ENCODE measurements at places on chromosomes 16 and 17. TPM values are rescaled to one million over a fixed set of nuclear protein-coding genes. Genes with fewer than 3 reads are reported as not detected.
A peak's percentile ranks its signal among the peaks of the same experiment; 100 is the strongest.

DNA sequence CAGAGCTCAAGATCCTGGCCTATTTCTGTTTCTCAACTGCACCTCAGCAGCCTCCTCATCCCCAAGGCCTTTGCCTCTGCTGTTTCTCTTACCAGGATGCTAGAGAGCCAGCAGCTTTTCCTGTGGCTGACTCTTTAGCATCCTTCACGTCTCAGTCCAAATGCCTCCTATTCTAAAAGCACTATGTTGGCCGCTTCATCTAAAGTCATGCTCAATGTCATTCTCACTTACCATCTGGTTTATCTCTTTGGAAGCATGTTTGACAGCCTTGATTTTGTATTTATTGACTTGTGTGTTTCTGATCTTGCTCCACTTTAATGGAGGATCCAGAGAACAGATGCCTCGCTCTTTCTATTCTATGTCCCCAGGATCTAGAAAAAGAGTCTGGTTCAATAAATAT lies 351.8 kb upstream of the CDH11 start:
- no peaks in the 10 kb centered on the region for H3K4me1 ChIP-seq
- peaks cover 8% of the 10 kb centered on the region for H3K27me3 ChIP-seq
- H3K36me3 ChIP-seq: no peaks in the 10 kb centered on the region
- DNase-seq: no peak
- no peak overlapping the region for H3K4me3 ChIP-seq
- H3K27ac ChIP-seq: no peak overlapping the region

DNA sequence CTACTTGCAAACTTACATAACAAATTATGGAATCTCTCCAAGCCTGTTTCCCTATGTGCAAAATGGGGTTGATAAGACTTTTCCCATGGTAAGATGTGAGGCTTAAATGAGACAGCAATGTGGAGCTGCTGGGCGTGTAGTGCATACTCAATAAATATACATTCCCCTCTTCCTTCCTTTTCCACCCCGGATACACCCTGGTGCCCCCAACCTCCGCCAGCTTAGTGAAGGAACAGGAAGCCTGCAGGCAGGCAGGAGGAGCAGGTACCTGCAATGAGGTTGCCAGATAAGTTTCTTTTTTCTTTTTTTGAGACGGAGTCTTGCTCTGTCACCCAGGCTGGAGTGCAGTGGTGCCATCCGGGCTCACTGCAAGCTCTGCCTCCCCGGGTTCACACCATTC lies 14.9 kb downstream of the C17orf50 start:
- peaks cover 22% of the 10 kb centered on the region for H3K4me1 ChIP-seq
- no peak overlapping the region for H3K4me3 ChIP-seq
- DNase-seq: no peak
- H3K27ac ChIP-seq: no peak overlapping the region
- no peaks in the 10 kb centered on the region for H3K36me3 ChIP-seq

DNA sequence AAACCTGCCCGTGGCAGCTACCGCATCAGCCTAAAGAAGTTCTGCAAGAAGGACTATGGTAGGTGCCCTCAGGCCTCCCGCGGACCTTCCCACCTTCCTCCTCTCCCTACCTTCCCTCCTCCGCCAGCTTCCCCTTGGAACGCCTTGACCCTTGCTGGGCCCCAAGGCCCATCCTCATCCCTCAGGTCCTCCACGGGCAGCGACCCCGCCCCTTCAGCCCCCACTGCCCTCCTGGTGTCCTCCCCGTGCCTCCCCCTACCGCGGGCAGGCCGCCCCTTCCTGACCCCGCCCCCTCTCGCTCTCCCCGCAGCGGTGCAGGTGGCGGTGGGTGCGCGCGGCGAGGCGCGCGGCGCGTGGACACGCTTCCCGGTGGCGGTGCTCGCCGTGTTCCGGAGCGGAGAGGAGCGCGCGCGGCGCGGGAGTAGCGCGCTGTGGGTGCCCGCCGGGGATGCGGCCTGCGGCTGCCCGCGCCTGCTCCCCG lies 1.4 kb upstream of the TBC1D24 start:
- H3K36me3 ChIP-seq: no peaks in the 10 kb centered on the region
- no peak for DNase-seq
- H3K4me1 ChIP-seq: peaks cover 69% of the 10 kb centered on the region
- H3K27ac ChIP-seq: no peak overlapping the region
- H3K4me3 ChIP-seq: peak overlapping the region; percentile 79

DNA sequence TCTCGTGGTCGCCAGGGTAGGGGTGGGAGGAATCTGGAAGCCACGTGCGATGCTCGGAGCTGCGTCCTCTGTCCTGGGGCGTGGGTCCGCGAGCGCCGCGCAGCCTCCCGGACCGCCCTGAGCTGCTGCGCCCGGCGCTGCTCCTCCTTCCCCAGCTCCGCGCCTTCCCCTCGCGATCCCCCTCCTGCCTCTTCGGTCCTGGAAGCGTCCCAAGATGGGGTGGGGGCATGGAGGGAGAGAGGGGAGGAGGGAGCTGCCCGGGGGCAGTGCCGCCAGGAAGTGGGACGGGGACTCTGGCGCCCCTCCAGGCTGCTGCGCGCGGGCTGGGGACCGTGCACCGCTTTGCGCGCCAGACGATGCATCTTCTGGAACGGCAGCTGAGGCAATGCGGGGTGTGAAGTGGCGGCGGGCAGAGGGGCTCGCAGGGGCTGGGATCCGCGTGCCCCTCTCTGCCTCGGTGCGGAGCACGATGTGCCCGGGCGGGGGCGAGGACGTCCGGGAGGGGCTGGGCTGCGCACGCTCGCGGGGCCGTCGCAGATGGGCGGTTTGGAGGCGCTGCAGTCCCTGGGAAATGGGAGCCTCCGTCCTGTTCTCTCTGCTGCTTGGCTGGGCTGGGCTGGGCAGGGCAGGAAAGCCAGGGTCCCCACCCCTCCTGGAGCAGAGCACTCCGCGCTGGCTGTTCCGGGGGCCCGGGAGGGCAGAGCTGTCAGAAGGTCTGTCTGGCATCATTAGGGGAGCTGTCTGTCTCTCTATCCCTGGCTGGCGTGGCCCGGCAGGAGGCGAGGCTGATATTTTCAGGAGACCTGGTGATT lies 388.0 kb downstream of the SEC14L1 start:
- peak; percentile 25 for DNase-seq
- peak overlapping the region; percentile 62 for H3K4me3 ChIP-seq
- H3K36me3 ChIP-seq: no peaks in the 10 kb centered on the region
- peaks cover 14% of the 10 kb centered on the region for H3K4me1 ChIP-seq
- peaks cover 38% of the 10 kb centered on the region for H3K27me3 ChIP-seq
- H3K27ac ChIP-seq: no peak overlapping the region

- no peak overlapping the region for H3K4me3 ChIP-seq
- DNase-seq: no peak
- no peak overlapping the region for H3K27ac ChIP-seq
Observed at GRCh38 chr17:71762526-71762925, 358.3 kb upstream of the SOX9 start.

- H3K27ac ChIP-seq: no peak overlapping the region
- DNase-seq: no peak
Observed at GRCh38 chr17:70123193-70123592, 46.1 kb upstream of the KCNJ2 start.

DNA sequence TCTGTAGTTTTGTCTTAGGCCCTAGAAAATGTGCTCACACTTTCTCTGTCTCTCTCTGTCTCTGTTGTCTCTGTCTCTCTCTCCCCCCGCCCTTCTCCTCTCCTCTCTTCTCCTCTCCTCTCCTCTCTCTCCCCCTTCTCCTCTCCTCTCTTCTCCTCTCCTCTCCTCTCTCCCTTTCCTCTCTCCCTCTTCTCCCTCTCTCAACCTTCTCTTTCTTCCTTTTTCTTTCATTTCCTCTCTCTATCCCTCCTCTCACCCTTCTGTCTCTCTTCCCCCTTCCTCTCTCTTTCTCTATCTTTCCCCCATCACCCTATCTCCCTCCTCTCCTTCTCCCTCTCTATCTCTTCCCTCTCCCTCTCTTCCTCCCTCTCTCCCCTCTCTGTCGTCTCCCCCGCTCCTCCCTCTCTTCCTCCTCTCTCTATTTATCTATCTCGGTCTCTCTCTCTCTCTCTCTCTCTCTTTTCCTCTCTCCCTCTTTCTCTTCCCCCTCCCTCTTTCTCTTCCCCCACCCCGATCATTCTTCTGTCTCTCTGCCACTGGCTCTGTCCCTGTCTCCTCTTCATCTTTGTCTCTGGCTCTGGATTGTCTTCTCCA lies 107.2 kb upstream of the C16orf82 start:
- H3K27ac ChIP-seq: no peak overlapping the region
- no peak overlapping the region for H3K4me3 ChIP-seq
- no peaks in the 10 kb centered on the region for H3K36me3 ChIP-seq

DNA sequence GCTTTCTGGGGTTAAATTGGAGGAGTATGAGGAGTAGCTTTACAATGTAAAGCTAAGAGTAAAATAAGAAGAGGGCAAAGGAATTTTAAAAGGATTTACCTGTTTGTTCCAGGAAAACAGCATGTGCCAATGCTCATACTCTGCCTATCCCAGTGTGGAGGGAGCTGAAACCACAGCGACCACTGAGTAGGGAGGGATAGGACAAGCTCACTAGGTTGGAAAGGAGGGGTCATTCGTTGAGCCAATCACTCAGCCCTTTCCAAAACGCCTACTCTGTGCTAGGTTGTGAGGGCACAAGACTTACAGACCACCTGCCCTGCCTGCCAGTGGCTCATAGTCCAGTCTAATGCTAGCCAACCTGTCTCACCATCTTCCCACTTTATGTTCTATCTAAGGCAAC lies 1.1 kb upstream of the DNAJC7 start:
- peak overlapping the region; percentile 84 for H3K4me3 ChIP-seq
- peaks cover 78% of the 10 kb centered on the region for H3K4me1 ChIP-seq
- no peak for DNase-seq
- H3K27ac ChIP-seq: peak overlapping the region; percentile 90
- H3K27me3 ChIP-seq: no peaks in the 10 kb centered on the region

DNA sequence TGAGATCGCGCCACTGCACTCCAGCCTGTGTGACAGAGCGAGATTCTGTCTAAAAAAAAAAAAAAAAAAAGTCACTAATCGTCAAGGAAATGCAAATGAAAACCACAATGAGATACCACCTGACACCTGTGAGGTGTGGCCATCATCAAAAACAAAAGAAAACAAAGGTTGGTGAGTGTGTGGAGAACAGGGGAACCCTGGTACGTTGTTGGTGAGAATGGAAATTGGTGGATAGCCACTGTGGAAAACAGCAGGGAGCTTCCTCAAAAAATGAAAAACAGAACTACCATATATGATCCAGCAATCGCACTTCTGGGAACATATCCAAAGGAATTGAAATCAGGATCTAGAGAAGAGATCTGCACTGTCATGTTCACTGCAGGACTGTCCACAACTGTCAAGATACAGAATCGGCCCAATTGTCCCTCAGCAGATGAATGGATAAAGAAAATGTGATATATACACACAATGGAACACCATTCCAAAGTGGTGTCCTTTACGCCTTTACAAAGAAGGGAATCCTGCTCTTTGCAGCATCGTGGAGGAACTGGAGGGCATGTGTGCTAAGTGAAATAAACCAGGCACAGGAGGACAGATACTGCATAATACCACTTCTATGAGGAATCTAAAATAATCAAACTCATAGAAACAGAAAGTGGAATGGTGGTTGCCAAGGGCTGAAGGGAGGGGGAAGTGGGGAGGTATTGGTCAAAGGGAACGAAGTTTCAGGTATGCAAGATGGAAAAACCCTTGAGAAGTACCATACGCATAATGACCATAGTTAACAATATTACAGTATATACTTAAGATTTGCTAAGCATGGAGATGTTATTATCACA lies 63.5 kb upstream of the PLCG2 start:
- H3K27me3 ChIP-seq: no peaks in the 10 kb centered on the region
- H3K4me3 ChIP-seq: no peak overlapping the region

GRCh38 chr17:3544365-3544764 lies 13.2 kb downstream of the TRPV3 start:
- no peak overlapping the region for H3K4me3 ChIP-seq
- H3K4me1 ChIP-seq: no peaks in the 10 kb centered on the region
- peaks cover 9% of the 10 kb centered on the region for H3K27me3 ChIP-seq
- H3K36me3 ChIP-seq: no peaks in the 10 kb centered on the region
- DNase-seq: no peak
- no peak overlapping the region for H3K27ac ChIP-seq

DNA sequence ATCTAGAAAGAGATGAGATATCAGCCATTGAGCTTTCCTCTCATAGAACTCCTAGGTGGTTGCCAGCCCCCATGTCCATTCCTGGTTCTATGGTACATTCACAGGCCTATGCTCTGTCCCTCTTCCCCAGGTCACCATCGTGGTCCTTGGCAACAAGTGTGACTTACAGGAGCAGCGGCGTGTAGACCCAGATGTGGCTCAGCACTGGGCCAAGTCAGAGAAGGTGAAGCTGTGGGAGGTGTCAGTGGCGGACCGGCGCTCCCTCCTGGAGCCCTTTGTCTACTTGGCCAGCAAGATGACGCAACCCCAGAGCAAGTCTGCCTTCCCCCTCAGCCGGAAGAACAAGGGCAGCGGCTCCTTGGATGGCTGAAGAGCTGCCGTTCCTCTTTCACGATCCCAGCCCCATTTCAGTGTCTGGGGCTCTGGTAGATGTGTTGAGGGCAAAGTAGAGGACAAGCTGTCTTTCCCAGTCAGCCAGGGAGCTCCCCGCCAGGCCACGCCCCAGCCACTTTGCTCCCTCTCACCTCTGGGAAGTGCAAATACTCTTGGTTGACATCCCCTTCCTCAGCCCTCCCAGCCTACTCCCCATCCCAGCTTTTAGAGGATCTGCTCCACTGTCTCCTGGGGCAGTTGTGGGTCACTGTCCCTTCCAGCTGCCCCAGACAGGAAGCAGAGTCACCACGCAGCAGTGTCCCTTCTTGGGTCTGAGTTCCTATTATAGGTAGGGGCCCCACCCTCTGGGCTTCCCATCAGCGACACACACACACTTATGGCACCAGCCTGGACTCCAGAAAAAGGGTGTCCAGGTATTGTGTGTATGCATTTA lies 3.8 kb downstream of the NKIRAS2 start:
- H3K4me1 ChIP-seq: peaks cover 43% of the 10 kb centered on the region
- H3K27ac ChIP-seq: peak overlapping the region; percentile 83
- peaks cover 31% of the 10 kb centered on the region for H3K36me3 ChIP-seq
- DNase-seq: peak; percentile 35
- H3K4me3 ChIP-seq: no peak overlapping the region

- no peak for DNase-seq
- H3K27ac ChIP-seq: no peak overlapping the region
- H3K36me3 ChIP-seq: no peaks in the 10 kb centered on the region
- peaks cover 11% of the 10 kb centered on the region for H3K4me1 ChIP-seq
- H3K27me3 ChIP-seq: no peaks in the 10 kb centered on the region
Observed at GRCh38 chr17:69331756-69332155, 4.8 kb upstream of the ABCA5 start.

The PRPSAP1 gene
- total RNA-seq: 30.7 TPM

The GEMIN4 gene
- total RNA-seq: 11.1 TPM

The STX4 gene
- total RNA-seq: 43.1 TPM

The PIK3R5 gene
- 2.7 TPM for total RNA-seq

The RHBDL3 gene
- 4.7 TPM for total RNA-seq

The DCAF7 gene
- total RNA-seq: 45.7 TPM

The COG8 gene
- total RNA-seq: 24.1 TPM

The MT4 gene
- total RNA-seq: not detected

Data from left ventricle myocardium inferior (tissue), 1 donor.